B cell (primary cell): ENCODE measurements at places on chromosomes 12 and 14. TPM values are rescaled to one million over a fixed set of nuclear protein-coding genes. Genes with fewer than 3 reads are reported as not detected.

The ANAPC7 gene
- total RNA-seq = 68.4 and 68.8 TPM in 2 replicates

The RPL10L gene
- not detected in 2 replicates for total RNA-seq

The BATF gene
- 13.9 and 16.4 TPM in 2 replicates for total RNA-seq

The FLRT2 gene
- total RNA-seq = not detected in 2 replicates

The PALS1 gene
- total RNA-seq = 17.0 and 18.3 TPM in 2 replicates
